ENCODE measurements at places on chromosomes 12 and 14.

- peak; percentile 56 for DNase-seq
These were observed 6.6 kb downstream of the BRF1 start for GRCh38 chr14:105294142-105294597.

GRCh38 chr12:72006766-72007165 lies 68.1 kb downstream of the TPH2 start:
- no peak for DNase-seq

- peak; percentile 62 for DNase-seq
These were observed 170.1 kb upstream of the FKBP4 start for GRCh38 chr12:2624543-2625288.

GRCh38 chr12:86801439-86801838 lies 545.2 kb upstream of the MGAT4C start:
- DNase-seq: no peak

GRCh38 chr14:88386256-88386794 lies 868 bp downstream of the SPATA7 start:
- DNase-seq: no peak

DNA sequence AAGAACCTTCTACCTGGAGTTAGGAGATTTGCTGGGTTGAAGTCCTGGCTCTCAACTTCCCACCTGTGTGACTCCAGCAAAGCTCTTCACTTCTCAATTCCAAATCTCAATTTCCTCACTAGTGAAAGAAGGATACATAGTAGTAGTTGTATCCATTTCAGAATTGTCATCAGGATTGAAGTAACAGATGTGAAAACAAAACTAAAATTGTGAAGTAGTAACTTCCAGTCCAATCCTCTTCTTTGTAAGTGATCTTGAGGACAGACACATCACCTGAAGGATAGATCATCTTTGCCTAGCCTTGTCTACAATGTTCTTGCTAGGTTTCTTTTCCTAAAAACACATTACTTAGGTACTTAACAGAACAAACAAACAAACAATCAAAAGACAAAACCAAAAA lies 1.2 kb upstream of the LRRK2 start:
- no peak for DNase-seq

GRCh38 chr12:54697851-54698250 lies 49.7 kb upstream of the DCD start:
- DNase-seq: no peak
